ENCODE measurements at places on chromosomes 13 and 19.
A peak's percentile ranks its signal among the peaks of the same experiment; 100 is the strongest.

- peak; percentile 43 for DNase-seq
Measured at GRCh38 chr19:13089139-13089856, 13.4 kb downstream of the LYL1 start.

GRCh38 chr19:46998445-46999125 is 21.1 kb upstream of the NPAS1 start:
- no peak for DNase-seq

- DNase-seq, result no peak
Measured at GRCh38 chr13:48636550-48636949, 17.2 kb upstream of the CYSLTR2 start.

DNA sequence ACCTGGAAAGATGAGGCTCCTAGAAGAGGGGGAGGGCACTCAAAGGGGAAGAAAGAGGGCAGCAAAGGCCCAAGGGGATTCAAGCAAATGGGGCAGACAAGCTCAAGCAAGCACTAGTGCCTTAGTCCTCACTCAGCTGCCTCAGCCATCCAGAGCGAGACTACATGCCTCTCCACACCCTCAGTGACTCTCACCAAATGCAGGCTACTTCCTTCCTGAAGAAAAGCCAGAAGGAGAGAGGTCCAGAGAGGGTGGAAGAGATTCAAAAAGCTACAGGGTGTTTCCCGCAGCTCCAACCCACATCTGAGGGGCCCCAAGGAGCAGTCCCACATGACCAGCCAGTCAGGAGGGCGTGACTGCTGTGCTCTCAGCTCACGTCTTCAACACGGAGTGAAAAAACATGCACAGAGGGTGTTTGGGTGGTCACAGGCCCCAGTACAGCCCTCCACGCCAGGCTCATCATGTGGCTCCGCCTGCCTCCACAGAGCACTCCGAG is 40.5 kb downstream of the MIPEP start:
- no peak for DNase-seq

GRCh38 chr13:112999414-113000177 is 30.6 kb downstream of the MCF2L start:
- no peak for DNase-seq

DNA sequence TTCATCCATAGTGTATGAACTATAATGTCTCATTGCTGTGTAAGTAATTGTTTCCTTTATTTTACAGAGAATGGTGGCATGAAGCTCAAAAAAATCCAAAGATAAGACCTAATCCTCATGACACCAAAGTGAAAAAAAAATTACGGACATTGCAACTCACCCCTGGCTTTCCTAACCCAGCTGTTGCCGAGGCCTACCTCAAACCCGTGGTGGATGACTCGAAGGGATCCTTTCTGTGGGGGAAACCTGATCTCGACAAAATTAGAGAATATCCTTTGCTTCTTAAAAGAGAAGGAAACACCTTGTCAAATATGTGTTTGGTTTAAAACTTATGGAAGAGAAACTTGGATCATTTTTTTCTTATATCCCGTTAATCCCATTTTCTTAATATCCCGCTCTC is 26.3 kb downstream of the ERCC5 start:
- no peak for DNase-seq

DNA sequence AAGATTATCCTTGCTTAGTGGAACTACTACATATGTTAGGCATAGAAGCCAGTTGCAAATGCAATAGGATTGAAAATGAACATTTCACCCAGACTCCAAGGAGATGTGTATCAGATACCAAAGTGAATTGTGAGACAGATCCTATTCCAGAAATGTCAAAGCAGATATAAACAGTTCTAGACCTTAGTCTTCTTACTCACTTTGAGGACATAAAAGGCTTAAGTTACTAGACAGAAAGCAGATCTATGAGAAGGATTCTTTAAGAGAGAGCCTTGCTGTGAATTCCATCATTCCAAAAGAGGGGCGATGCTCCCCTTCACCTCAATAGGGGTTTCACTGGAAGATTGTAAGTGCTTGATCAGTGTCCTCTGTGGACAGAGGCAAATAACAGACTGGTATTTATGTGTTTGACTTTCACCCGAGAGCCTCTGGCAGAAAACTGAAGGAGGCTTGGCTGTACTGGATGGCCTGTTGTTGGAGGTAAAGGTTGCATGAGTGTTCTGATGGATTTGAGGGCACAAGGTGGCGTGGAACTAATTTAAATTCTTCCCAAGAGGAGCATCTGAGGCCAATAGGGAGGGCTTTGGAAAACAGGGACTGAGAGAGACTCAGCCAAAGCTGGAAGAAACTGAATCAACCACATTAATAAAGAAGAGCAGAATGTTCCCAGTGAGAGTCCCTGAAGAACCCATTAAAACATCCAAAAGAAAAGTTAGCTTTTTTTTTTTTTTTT is 194.8 kb downstream of the DCLK1 start:
- DNase-seq, result no peak
